ENCODE measurements at places on chromosomes 1 and 21. TPM values are rescaled to one million over a fixed set of nuclear protein-coding genes. Genes with fewer than 3 reads are reported as not detected.

The GTF2B gene
- total RNA-seq: 50.9 TPM

The TGFB2 gene
- total RNA-seq: 0.27 TPM

The EPHB2 gene
- 0.14 TPM for total RNA-seq

The EXTL1 gene
- total RNA-seq: 101 TPM

The TSPEAR gene
- total RNA-seq: not detected

The FNBP1L gene
- total RNA-seq: 9.2 TPM

The CREG1 gene
- 1,526 TPM for total RNA-seq

The NR5A2 gene
- not detected for total RNA-seq

The PLA2G4A gene
- not detected for total RNA-seq

The KDF1 gene
- total RNA-seq: not detected

The C1orf56 gene
- 0.07 TPM for total RNA-seq

DNA sequence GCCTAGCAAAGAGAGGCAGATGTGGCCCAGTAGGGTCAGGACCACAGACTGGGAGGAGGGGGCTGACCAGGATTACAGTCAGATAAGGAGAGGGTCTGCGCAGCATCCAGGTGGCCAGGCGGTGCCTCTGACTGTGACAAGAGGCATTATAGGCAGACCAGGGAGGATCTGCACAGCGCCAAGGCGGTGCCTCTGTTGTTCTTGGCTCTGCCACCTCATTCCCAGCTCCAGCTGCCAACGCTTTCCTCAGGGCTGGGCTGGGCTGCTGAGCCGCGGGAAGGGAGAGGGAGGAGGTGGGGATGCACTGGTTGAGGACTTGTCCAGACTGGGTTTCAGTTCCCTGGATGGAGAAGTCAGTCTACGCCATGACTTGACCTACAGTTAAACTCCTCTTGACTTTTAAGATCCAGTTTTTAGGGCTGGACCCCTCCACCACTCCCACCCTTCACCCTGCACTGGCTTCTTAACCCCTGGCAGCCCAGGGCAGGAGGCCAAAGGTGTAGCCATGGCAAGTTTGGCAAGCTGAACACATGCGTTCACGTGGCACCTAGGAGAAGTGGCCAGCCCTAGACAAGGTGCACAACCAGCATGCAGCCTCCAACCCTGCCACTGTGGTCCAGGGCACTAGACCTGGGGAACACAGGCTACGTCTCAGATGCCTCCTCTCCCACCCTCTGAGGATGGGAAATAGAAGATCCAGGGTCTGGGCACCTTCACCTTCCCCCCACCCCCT lies 4.5 kb upstream of the CRABP2 start:
- no peak for DNase-seq

DNA sequence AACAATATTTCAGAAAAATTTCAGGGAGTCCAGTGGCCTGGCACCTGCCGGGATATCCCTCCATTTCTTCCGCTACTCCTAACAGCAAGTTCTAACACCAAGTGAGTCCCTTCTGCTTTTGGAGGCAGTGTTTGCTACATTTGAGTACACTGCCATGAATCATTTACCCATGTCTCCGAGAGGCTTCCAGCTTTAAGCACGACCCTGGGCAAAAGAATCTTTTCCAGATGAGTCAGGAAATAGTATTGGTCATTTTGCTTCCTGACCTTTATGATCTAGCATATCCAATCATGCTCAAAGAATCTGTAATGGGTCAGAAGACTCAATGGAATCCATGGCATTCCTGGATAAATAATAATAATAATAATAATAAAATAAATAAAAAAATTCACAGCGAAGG lies 60.7 kb upstream of the FMN2 start:
- no peak for DNase-seq

- DNase-seq: no peak
Observed at GRCh38 chr1:39628807-39629350, 10.6 kb downstream of the HEYL start.

DNA sequence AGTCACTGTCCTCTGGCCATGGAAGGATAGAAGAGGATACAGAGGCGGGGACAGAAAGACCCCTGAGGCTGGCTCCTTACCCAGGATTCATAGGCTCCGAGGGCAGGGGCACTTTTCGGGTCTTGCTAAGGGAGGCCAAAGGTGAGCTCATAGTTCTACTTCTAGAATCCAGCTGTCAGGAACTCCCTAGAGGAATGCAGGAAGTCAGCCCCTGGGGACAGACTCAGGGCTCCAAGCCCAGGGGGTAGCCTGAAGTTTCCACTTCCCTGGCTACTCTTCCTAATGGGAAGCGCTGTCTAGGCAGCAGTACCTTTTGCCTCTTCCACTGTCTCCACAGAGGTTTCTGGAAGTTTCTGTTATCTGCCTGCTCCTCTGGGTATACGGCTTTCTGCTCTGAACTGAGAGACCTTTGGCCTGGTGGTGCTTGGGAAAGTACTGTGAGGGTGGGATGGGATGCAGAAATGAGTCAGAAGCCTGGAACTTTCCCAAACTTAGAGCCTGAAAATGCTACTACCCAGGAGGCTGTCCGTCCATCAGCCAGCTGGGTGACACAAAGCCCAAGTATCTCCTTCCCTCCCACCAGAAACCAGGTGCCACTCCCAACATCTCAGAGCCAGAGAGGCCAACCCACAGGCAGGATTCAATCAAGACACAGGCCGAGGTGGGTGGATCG lies 3.6 kb downstream of the UBXN11 start:
- no peak for DNase-seq

GRCh38 chr21:46570631-46571030 lies 34.3 kb downstream of the S100B start:
- no peak for DNase-seq

DNA sequence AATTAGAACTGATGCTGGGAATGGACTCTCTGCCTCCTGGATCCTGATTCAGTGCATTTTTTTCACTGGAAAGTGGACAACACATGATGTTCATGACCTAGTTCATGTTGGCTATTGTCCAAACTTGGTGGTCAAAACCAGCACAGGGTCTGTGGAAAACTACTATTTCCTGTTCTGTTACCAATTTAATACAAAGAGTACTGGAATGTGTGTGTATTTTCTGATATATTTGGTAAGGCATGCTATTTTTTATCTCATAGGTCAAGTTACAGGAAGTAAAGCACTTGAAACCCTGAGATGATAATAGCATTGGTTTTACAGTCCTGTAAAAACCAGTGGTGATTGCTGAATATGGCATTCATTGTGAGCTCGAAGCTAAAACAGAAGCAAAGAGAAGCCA lies 89.9 kb downstream of the SGIP1 start:
- no peak for DNase-seq

DNA sequence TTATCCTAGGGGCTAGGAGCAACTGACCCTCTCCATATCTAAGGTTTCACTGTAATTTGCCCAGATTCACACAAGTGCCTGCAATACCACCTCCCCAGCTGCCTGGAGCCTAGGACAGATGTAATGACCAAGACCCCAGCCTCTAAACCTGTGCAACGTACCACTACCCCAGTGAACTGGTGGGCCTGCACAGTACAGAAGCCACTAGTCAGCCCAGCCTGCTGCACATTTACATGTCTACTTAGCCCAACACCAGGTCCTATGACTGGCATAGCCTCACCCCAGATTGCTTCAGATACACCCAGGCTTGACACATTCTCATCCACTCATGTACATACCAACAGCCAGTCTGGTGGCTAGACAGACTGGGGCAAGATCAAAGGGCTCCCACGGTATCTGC lies 1336.6 kb downstream of the BRINP3 start:
- DNase-seq: no peak

DNA sequence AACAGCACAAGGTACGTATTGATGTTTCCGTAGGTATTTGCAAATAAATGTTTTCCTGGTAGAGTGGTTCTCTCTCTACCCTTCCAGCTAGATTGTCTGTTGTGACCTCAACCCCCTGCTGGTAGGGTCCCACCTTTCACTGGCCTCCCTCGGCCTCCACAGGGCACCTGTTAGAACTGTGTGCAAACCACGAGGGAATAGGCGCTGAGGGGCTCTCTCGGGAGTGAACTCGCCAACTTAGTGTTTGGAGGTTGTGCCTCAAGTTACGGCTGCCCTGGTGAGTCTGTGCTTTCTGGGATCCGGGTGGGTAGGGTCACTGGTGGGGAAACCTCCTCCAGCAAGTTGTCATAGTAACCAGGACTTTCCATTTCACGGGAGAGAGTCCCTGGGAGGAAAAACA lies 204.7 kb upstream of the EDN2 start:
- no peak for DNase-seq

- no peak for DNase-seq
Observed at GRCh38 chr1:31453384-31454079, 40.5 kb downstream of the SERINC2 start.

GRCh38 chr1:226094451-226094850 lies 31.9 kb downstream of the H3-3A start:
- DNase-seq: no peak

GRCh38 chr1:222824641-222825040 lies 9.8 kb downstream of the DISP1 start:
- DNase-seq: no peak

GRCh38 chr1:205670611-205671430 lies 9.5 kb downstream of the SLC45A3 start:
- no peak for DNase-seq

DNA sequence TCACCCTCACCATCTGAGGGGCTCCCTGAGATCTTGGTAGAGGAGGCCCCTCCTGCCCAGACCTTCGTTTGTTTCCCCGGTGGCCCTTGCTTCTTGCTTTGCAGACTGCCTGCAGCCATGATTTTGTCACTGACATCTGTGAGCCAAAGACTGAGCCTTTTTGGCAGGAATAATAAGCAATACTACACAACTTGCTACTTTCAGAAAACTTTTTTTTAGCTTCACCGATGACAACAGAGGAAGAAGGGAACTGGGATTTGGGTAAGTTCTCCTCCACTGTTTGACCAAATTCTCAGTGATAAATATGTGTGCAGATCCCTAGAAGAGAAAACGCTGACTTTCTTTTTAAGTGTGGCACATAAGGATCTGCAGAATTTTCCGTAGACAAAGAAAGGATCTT lies 11.7 kb upstream of the CD101 start:
- DNase-seq: no peak

- DNase-seq: no peak
Observed at GRCh38 chr1:55781944-55782482, 566.8 kb upstream of the USP24 start.

DNA sequence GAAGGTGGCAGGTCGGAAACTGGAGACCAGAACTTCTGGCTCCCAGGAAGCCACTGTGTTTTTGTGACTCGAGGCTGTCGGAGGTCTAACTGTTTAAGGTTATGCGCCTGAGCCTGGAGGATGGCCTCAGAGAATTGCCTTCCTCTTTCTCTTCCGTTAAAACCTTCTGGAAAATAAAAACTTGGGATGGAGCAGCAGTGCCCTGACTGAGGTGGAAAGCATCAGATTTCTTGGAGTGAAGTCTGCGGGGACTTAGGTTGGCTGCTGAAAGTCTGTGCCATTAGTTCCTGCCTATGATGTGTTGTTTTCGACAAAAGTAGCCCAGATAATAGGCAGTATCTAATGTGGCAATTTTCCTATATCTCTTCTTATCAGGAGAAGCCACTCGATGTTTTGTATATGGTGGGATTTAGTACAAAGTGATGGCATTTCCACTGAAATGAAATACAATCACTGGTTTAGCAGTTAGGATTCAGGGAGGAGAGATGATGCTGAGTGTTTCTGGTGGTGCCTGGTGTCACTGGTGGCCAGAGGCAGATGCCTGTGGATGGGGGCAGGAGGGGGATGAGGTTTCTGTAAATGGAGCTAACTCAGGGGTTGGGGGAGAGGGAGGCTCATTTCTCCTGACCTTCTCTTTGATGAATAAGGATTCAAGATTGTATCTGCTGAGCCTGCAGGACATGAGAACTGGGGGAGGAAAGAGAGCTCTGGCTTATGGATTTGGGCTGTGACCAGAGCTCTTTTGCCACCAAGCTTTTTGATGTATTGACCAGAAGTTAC lies 150.8 kb downstream of the CAMTA1 start:
- no peak for DNase-seq

DNA sequence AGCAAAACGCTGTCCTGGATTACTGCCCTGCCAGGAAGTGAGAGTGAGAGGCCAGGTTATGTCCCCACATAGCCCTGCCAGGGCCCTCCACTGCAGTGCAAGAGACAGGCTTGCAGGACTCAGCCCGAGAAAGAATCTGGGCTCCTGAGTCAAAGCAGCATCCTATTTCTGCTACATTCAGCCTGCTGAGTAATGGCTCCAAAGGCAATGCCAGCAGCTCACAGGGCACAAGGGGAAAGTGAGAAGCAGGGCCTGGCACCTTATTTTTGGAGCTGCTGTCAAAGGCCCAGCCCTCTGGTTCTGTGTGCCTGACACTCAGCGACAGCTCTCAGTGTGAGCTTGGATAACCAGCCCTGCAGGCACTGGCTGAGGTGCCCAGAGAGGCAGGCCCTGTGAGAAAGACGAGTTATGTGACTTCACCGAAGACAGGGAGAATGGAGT lies 83.9 kb downstream of the DTL start:
- DNase-seq: no peak

GRCh38 chr1:51088474-51088873 lies 13.6 kb upstream of the C1orf185 start:
- no peak for DNase-seq

- DNase-seq: no peak
Observed at GRCh38 chr1:29452463-29453230, 216.3 kb downstream of the PTPRU start.

GRCh38 chr1:17377325-17377953 lies 5.4 kb downstream of the PADI6 start:
- DNase-seq: no peak

DNA sequence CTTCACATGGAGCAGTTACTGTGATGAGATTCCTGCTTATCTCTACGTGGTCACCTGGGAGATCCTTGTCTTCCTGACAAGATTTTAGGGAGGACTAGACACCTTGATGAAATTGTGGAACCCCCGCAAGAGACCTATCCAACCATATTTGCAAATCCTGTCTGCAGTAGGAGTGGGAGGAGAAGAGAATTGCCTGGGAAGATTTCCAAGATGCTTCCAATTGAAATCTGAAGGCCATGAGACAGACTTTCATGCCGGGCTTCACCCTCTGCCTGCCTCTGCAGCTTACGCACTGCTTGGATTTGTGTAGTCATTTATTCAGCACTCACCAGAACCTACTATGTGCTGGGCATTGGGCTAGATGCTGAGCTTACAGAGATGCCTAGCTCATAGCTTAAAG lies 106.6 kb downstream of the OMA1 start:
- no peak for DNase-seq

GRCh38 chr21:14096172-14096571 lies 114.6 kb downstream of the LIPI start:
- DNase-seq: no peak

DNA sequence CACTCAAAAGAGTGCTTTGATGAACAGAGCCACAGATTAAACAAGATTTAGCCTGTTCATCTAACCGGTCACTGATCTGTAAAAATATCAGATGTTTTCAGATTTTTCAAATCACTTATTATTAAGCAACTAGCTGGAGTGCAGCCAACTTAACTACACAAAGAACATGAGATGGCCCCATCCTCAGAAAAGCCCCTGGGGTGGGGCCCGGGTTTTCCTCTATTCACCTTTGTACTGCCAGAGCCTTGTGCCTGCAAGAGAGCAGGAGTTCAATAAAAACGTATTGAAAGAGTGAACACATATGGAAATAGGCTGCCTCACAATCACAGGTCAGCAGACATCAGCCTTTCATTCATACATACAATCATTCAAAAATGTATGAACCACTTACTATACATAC lies 516.1 kb downstream of the OMA1 start:
- DNase-seq: no peak

Data from G401 (cell line).